Pericardium fibroblast (primary cell): ENCODE measurements at places on chromosomes 13 and 19. TPM values are rescaled to one million over a fixed set of nuclear protein-coding genes. Genes with fewer than 3 reads are reported as not detected.

The ZNF729 gene
- total RNA-seq: not detected in 2 replicates

The ZNF558 gene
- total RNA-seq: 16.3 and 19.1 TPM in 2 replicates

The ZFP82 gene
- 5.0 and 7.1 TPM in 2 replicates for total RNA-seq

The FFAR3 gene
- total RNA-seq: 0.12 and 0.26 TPM in 2 replicates

The SIGLEC10 gene
- not detected in 2 replicates for total RNA-seq

The CD209 gene
- not detected in 2 replicates for total RNA-seq

The ZNF480 gene
- total RNA-seq: 5.5 and 8.8 TPM in 2 replicates

The SIGLEC7 gene
- total RNA-seq: not detected in 2 replicates

The MAP4K1 gene
- total RNA-seq: 0.70 TPM in 1 of 2 replicates, not detected in the other

The KIRREL2 gene
- 0.17 TPM in 1 of 2 replicates, not detected in the other for total RNA-seq

The ZNF738 gene
- 1.2 and 3.4 TPM in 2 replicates for total RNA-seq

The HPN gene
- 0.70 and 0.94 TPM in 2 replicates for total RNA-seq

The CCDC194 gene
- total RNA-seq: not detected in 2 replicates

The SYNGR4 gene
- not detected in 2 replicates for total RNA-seq

The ZNF90 gene
- 0.70 and 1.1 TPM in 2 replicates for total RNA-seq

The PRDX2 gene
- total RNA-seq: 184 and 198 TPM in 2 replicates

The GPR18 gene
- total RNA-seq: not detected in 2 replicates

The TUBA3C gene
- not detected in 2 replicates for total RNA-seq

The YJU2 gene
- 14.0 and 16.1 TPM in 2 replicates for total RNA-seq

The ZNF737 gene
- 2.8 and 6.8 TPM in 2 replicates for total RNA-seq

The ADGRE2 gene
- 0.09 and 0.93 TPM in 2 replicates for total RNA-seq

The ANGPTL8 gene
- 0.43 TPM in 1 of 2 replicates, not detected in the other for total RNA-seq

The TMPRSS9 gene
- total RNA-seq: not detected in 2 replicates

The DIAPH3 gene
- total RNA-seq: 1.5 and 8.8 TPM in 2 replicates

The SPTBN4 gene
- 0.47 and 1.4 TPM in 2 replicates for total RNA-seq

The MARCHF2 gene
- 37.5 and 60.3 TPM in 2 replicates for total RNA-seq

The ACP5 gene
- not detected in 2 replicates for total RNA-seq

The PSMD8 gene
- 218 and 268 TPM in 2 replicates for total RNA-seq

The PAK4 gene
- 8.2 and 9.0 TPM in 2 replicates for total RNA-seq

The LILRA6 gene
- total RNA-seq: not detected in 2 replicates

The ACP7 gene
- not detected in 2 replicates for total RNA-seq

The ZNF234 gene
- total RNA-seq: 3.9 and 4.0 TPM in 2 replicates

The ZNF320 gene
- 4.1 and 5.5 TPM in 2 replicates for total RNA-seq

The IFI30 gene
- total RNA-seq: 3.5 TPM in 1 of 2 replicates, not detected in the other

The NLRP9 gene
- total RNA-seq: not detected in 2 replicates

The PIN1 gene
- total RNA-seq: 89.6 and 110 TPM in 2 replicates

The MRPL4 gene
- total RNA-seq: 75.4 and 86.2 TPM in 2 replicates

The LPAR2 gene
- total RNA-seq: 0.93 and 4.1 TPM in 2 replicates

The VSTM1 gene
- total RNA-seq: not detected in 2 replicates

The CYP2S1 gene
- total RNA-seq: 0.09 and 0.70 TPM in 2 replicates

The LGALS4 gene
- 0.09 TPM in 1 of 2 replicates, not detected in the other for total RNA-seq

The CNN1 gene
- total RNA-seq: 12.2 and 33.3 TPM in 2 replicates

The DGKH gene
- total RNA-seq: 2.2 and 4.5 TPM in 2 replicates

The RAB20 gene
- 6.6 and 13.5 TPM in 2 replicates for total RNA-seq
